Activated T-cell treated with anti-CD3 and anti-CD28 coated beads for 1 hour (primary cell): ENCODE measurements at places on chromosomes 1 and 21.

DNA sequence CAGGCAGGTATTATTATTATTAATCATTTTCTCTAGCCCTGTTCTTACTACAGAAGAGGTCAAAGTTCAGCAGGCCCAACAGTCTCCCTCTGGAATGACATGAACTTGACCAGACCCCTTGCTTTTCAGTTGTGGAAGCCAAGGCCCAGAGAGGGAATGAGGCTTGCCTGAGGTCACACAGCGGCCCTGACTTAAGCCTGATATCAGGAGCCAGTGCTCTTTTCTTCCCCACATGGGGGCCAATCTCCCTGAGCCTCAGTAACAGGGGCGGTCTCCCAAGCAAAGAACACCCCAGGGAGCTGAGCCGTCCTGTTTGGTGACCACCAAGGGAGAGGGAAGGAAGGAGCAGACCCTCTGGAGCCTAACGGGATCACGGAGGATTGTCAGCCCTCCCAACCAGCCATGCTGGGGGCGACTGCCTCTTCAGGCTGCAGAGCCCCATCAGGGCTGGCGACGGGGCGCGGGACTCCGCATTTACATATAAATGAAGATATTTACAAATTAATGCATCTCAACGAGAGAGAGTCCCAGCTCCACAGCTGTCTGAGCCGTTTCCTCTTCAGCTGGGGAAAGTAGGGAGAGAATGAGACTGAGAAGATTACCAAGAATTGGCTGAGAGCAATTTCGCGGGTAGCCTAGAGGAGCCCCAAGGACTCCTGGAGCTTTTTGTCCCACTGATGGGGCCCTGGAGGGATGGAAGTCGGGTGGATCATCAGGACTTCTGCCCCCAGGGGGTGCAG lies 186.1 kb upstream of the KLHDC7A start:
- no peak for DNase-seq

DNA sequence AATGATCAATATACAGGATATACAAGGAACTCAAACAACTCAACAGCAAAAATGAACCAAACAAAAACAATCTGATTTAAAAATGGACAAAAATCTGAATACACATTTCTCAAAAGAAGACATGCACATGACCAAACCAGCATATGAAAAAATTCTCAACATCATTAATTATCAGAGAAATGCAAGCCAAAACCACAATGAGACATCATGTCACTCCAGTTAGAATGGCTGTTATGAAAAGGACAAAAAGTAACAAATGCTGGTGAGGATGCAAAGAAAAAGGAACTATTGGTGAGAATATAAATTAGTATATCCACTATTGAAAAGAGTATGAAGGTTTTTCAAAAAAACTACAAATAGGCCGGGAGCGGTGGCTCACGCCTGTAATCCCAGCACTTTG lies 42.0 kb downstream of the FCRL3 start:
- no peak for DNase-seq

DNA sequence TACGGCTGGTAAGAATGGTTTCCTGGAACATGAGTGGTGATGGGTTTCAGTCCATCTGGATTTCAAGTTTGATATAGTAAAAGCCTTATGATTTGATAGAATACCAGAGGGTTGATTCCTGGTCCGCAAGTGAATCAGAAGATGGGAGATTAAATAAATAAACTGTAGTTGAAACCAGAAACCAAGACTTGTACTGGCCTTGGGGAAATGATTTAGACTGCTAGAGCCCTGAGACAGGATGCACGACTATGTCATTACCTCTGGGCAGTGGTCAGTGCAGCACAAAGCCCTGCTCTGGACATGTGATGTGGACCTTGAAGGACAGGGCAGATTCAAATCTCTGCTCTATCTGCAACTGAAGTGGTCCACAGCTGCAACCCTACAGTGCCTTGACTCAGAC lies 15.6 kb upstream of the FMOD start:
- no peak for DNase-seq

DNA sequence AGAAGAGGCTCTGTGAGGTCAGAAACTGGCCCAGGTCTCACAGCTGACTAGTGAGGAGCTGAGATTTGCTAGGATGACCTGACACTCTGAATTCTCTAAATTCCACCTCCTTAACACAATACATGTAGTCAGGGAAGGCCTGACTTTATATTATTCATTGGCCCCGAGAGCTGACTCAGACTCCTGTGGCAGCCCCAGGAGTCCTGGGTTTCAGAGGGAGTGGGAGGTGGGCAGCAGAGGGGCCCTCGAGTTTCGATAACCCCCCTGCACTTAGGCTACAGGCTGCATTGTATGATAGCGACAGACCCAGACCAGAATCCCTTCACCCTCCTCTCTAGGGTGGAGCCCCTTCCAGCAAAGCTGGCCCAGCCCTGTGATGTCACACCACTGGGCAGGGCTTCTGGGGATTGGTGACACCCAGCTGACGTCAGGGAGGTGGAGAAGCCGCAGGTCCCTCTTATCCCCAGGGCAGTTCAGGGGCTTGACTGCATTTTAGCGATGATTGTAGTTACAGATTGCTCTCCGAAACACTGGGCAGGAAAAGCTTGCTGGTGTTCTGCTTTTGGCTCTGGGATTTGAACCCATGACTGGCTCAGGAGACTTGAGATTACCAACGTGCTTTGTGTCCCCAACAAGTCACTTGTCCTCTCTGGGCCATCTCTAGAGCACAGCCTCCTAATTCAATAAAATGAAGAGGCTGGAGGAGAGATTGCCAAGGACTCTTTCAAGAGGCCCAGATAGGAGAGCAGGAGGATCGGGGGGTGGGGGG lies 17.0 kb upstream of the GPR37L1 start:
- no peak for DNase-seq

DNA sequence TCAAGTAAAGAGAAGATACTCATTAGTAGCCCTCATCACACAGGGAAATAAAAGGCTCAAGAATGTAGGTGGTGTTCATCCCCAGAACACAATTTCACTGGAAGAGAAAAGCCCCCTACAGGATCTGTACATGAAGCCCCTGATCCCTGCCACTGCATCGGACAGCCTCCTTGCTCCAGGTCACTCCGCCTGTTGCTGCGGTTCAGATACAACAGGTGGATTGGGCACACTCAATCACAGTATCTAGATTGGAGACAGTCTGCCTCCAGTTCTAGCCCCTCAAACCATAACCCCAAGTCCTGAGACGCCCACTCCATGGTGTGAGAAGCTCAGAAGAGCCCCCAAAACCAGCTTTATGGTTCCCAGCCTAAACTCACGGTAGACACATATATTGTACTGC lies 1.1 kb downstream of the SLAMF9 start:
- DNase-seq: no peak

GRCh38 chr1:244545511-244545910 lies 84.4 kb downstream of the CATSPERE start:
- no peak for DNase-seq

- no peak for DNase-seq
Observed at GRCh38 chr1:114337417-114337816, 173.6 kb downstream of the TRIM33 start.

GRCh38 chr1:208899438-208899837 lies 655.3 kb upstream of the PLXNA2 start:
- DNase-seq: no peak
